Vagina (tissue), 2 donors: ENCODE measurements at places on chromosomes 12 and 14.
A peak's percentile ranks its signal among the peaks of the same experiment; 100 is the strongest.

- DNase-seq = no peak
Measured at GRCh38 chr14:57652769-57653168, 159.1 kb upstream of the CCDC198 start.

- no peak for DNase-seq
Measured at GRCh38 chr12:55720071-55720564, at the start of gene RDH5. Gene RDH5, plus strand, starts transcription at chr12:55720393. Its CDS starts 792 bp downstream, at chr12:55721185.

GRCh38 chr12:67594888-67595287, 53.7 kb upstream of the DYRK2 start:
- DNase-seq = no peak

DNA sequence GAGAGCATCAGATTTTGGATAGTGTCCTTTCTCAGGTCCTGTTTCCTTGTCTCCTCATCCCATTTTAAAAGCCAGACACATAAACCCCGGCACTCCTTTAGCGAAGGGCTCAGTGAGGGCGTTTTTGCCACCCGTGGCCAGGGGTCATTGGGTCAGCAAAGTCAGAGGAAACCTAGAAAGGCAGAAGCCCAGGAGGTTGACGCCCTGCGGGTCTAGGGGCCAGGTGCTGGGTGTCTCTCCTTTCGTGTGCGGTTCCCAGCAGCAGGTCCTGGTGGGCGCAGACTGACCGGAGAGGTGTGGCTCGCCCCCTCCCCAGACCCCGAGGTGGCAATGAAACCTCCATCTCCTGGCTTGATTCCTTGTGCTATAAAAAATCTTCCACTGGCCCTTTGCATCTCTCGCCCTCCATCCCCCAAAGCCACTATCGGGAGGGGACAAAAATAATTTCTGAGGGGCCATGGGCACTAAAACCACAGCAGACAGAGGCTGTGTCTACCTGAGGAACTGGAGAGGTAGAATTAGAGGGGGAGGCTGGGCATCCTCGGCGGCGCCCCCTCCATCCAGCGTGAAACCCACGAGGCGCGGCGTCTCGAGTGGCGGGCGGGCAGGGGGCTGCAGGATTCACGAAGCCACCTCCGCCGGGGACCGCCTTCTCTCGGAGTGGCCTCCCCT, 858 bp upstream of the FRMD6 start:
- DNase-seq = peak; percentile 89

DNA sequence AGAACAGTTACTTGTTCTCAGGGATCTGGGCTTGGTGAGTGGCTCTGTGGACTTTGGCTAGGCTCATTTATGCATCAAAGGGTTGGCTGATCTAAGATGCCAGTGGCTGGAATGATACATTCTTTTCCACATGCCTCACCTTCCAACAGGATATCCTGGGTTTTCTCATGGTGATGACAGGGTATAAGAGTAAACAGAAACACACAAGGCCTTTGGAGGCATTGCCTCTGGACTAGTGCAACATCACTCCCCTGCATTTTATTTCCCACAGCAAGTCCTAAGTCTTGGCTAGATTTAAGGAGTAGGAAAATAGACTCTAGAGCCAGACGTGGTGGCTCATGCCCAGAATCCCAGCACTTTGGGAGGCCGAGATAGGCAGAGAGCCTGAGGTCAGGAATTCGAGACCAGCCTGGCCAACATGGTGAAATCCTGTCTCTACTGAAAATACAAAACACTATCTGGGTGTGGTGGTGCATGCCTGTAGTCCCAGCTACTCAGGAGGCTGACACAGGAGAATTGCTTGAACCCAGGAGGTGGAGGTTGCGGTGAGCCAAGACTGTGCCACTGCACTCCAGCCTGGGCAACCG, 47.9 kb downstream of the RPH3A start:
- DNase-seq = no peak

DNA sequence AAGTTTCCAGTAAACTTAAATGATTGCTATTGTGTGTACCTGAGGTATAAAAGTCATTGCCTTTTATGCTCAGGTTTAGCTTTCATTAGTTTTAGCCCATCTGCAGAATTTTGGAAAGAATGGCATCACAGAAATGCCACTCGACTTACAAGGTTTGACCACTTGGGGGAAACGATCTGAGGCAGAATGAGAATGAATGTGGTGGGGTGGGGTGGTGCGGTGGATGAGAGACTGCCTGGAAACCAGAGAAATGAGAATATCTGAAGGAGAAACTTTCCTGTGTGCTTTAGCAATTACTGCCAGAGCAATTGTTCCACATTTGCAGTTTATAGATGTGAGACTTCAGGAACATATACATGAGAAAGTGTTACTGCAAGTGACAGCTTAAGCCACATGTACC, 225.4 kb upstream of the PDE3A start:
- DNase-seq = no peak

DNA sequence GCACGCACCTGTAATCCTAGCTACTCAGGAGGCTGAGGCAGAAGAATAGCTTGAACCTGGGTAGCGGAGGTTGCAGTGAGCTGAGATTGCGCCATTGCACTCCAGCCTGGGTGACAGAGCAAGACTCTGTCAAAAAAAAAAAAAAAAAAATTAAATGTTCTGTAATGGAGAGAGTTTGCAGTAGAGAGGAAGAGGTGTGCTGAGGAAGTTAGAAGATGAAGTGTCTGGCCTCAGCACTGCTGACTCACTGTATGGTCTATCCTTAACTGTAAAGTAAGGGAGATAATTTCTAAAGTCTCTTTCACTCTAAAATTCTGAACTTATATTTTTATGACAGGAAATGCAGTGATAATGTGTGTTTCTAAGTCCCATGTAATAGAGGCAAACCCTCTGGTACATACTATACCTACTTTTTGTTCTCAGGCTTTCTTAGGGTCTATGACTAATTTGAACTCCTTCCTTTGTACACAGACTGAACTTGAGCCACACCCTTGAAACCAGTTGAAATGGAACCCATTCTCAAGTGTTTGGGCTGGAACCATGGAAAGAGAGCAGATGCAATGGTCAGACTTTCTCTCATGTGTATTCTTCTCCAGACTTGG, 278.1 kb upstream of the FAR2 start:
- no peak for DNase-seq

DNA sequence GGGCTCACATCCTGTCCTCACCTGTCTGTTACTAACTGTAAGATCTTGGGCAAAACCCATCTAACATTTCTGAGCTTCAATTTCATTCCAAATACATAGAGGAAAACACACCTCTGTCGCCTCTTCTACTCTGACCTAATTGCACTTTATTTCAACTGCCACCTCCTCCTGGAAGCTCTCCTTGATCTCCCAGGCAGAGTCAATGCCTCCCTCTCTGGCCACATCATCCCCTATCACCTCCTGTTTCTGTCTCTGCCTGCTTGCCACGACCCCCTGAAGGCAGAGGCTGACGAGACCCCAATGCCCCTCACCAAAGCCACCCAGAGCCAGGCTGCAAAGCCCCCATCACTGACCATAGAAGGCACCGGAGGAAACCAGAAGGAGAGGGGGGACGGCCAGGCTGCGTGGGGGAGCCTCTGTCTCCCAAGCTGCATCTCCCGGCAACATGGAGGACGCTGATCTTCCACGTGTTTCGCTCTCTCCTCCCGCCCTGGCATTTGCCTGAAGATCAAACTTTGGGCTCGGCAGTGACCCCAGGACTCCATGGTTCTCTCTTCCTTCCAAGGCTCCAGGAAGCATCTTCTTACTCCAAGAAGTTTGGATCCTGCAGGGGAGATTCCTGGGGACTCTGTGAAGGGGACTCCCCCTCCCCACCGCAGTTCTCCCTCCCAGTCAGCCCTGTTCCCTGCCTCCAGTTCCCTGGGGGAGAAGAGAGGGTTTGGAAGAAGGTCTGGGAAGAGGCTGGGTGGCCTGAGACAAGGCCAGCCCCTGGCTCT, 50.1 kb upstream of the BCL11B start:
- peak; percentile 60 for DNase-seq

- DNase-seq = no peak
Measured at GRCh38 chr12:87491089-87491488, 538.1 kb downstream of the C12orf50 start.

GRCh38 chr12:3700861-3701260, 52.0 kb downstream of the CRACR2A start:
- no peak for DNase-seq

DNA sequence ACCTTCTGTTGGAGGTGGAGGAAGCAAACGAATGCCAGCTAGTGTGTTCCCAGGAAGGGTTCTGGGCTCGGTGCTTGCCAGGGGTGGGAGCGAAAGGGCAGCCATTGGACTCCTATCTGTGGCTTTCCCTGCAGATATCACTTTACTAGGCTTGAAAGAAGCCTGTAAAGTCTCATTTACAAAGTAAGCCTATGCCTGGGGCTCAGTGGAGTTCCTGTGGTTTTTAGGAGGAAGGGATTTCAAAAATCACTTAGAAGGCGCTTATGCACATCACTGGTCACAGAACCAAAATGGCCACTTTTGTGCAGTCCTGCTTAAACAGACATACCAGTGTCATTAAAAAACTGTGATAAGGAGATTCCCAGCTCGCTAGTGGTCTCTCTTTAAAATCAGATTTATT, 22.7 kb downstream of the CLMN start:
- DNase-seq = no peak
